ENCODE measurements at places on chromosomes 2 and 18.

- DNase-seq = no peak
Measured at GRCh38 chr2:70425682-70426301, 123.9 kb upstream of the FAM136A start.

- peak; percentile 95 for DNase-seq
Measured at GRCh38 chr2:238947920-238948710, 100.2 kb downstream of the TWIST2 start.

GRCh38 chr2:85861180-85861579, 27.6 kb downstream of the ST3GAL5 start:
- DNase-seq = no peak

DNA sequence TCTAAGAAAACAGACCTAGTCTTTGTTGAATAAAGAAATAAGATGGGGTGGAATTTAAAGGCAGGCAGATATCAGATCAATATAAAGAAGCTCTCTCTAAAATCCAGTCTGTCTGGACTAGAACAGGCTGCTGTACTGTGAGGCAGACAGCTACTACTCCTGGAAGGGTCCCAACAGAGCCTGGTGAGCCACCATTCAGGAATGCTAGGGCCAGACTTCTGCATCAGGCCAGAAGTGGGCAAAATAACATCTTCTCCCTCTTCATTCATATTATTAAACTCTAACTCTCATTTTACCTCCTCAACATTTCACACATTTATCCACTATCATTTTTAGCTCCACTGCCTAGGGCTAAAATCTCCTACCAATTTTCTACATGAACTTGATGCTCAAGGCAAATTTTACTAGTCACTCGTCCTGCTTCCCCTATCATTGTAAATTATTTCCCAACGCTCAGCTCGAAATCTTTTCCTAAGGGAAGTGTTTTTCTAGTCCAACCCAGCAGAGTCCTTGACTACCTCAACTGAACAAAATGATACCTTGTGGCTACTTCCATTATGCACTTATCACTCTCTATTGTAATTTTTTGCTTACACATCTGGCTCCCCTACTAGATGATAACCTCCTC, 45.2 kb upstream of the GLS start:
- peak; percentile 84 for DNase-seq
